ENCODE measurements at places on chromosomes 3 and 15.

DNA sequence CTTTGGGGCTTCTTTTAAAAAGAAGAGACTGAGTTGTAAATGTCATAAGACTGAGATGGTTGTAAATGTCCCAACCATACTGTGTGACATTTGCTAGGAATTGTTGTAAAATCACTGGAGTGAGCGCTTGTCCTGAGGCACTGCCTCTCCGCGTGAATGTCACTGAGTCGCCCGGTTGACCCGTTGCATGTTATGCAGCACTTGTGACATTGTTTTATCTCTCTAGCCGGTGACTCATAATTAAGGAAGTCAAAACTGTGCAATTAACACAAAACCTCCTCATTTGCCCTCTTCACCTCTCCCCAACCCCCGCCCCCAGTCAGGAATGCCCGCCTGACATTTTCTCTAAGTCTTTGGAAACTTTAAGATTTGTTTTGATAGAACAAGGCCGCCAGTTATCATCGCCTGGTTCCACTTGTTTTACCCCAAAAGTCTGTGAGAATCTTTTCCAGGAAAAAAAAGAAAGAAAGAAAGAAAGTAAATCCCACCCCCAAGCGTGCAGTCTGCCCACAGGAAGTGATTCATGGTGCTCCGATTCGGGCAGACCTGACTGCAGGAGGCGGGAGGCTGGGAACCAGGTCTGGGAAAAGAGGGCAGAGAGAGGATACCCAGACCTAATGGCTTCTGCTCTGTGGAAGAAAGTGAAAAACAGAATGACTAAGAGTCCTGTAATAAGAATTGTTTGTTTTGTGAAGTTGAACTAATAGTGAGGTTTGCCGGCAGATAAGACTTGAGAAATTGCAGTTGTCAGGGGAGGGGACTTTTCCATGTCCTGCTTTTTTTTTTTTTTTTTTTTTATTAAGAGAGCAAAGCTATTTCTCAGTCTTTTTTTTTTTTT is 84.8 kb downstream of the SMAD3 start:
- peak; percentile 89 for DNase-seq

GRCh38 chr15:33526532-33526931 is 215.8 kb downstream of the RYR3 start:
- no peak for DNase-seq

GRCh38 chr3:94179059-94179458 is 116.2 kb downstream of the NSUN3 start:
- DNase-seq, result no peak

GRCh38 chr15:78931439-78932257 is 13.2 kb downstream of the CTSH start:
- no peak for DNase-seq

- peak; percentile 66 for DNase-seq
Observed at GRCh38 chr3:134473868-134474546, 11.8 kb downstream of the ANAPC13 start.

- DNase-seq, result no peak
Observed at GRCh38 chr3:119258915-119259314, 18.2 kb upstream of the B4GALT4 start.

GRCh38 chr3:28294667-28295413 is 53.4 kb downstream of the CMC1 start:
- no peak for DNase-seq

- DNase-seq, result no peak
Observed at GRCh38 chr3:152039887-152040286, 166.4 kb downstream of the SUCNR1 start.

- no peak for DNase-seq
Observed at GRCh38 chr3:194176274-194176991, 40.5 kb downstream of the HES1 start.

GRCh38 chr3:121895121-121895520 is 920 bp downstream of the SLC15A2 start:
- DNase-seq, result no peak

DNA sequence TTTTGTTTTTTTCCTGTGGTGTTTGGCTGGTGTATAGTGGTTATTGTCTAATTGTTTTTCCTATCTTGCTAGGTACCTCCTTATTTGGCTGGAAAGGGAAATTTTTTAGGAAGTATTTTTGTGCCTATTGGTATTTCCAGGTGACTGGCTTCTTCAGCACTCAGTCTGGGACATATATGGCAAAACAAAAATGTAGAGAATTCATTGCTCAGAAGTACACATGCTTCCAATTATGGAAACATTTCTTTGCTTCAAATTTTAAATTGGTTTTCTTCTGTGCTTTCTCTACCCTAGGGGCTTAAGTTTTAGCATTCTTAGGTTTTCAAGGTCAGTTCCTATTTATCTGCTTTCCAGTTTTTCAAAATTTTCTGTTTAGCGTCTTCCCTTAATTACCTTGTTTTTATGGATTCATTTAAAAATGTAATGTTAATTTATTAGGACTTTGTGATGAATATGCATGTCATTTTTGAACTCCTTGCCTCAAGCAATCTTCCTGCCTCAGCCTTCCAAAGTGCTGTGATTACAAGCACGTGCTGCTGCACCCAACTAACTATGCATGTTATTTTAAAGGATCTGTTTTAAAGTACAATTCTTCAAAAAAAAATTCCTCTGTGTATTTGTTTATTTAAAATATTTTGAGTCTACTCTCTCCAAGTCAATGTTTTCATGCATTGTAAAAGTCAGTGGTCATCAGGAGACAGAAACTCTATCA is 231.9 kb upstream of the DPPA4 start:
- DNase-seq, result no peak

- DNase-seq, result no peak
Observed at GRCh38 chr15:101187820-101188636, 63.8 kb downstream of the CHSY1 start.

DNA sequence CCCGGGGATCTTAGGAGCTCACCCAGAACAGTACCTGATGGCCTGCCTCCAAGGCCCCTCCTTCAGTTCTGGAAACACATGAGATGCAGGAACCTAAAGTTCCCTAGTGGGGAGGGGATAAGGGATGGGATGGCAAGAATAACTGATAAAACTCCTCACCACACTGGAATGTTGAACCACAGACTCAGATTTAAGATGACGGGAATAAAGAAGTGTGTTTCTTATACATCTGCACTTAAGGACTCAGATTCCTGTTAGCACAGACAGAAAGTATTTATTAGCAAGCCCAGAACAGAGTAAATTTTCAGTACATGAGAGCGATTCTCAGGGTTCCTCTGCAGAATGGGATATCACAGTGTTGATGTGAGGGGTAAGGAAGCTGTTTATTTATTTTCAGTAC is 245.2 kb downstream of the TLE3 start:
- DNase-seq, result peak; percentile 75

DNA sequence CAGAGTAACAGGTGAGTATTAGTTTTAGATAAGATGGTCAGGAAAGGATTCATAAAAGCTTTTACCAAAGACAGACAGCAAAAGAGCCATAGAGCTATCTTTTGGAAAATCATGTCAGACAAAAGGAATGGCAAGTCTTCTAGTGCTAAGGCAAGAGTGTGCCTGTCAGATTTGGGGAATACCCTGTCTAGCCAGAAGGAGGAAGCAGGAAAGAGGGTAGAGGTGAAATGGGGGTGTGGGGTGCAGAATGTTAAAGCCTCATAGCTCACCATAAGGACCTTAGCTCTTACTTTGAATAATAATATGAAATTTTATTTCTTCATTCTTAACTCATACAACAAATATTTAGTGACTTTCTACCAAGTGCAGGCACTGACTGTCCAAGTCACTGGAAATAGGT is 512.1 kb upstream of the ROBO2 start:
- DNase-seq, result no peak

- no peak for DNase-seq
Observed at GRCh38 chr3:132659365-132660051, at the start of gene ACAD11. Gene ACAD11, minus strand, starts transcription at chr3:132659809. Its CDS starts 58 bp downstream, at chr3:132659751.

- DNase-seq, result no peak
Observed at GRCh38 chr3:14373753-14374376, 28.5 kb upstream of the SLC6A6 start.

- DNase-seq, result no peak
Observed at GRCh38 chr3:107523289-107523538, 452 bp downstream of the BBX start.

DNA sequence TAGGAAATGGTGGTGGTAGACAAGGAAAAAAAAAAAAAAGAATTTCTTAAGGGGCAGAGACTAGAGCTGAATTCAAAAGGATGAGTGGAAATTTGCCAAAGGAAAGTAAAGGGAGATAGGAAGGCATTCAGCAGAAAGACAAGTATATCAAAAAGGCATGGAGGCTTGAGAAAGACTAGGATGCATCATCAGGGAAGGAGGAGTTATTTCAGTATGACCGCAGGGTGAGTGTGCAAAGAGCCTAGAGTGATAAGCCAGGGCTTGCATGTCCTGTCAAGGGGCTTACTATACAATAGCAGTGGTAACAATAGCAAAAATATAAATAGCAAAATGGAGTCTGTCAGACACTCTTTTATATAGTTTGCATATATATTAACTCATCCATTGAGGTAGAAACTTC is 112.0 kb downstream of the FRMD4B start:
- DNase-seq, result no peak

DNA sequence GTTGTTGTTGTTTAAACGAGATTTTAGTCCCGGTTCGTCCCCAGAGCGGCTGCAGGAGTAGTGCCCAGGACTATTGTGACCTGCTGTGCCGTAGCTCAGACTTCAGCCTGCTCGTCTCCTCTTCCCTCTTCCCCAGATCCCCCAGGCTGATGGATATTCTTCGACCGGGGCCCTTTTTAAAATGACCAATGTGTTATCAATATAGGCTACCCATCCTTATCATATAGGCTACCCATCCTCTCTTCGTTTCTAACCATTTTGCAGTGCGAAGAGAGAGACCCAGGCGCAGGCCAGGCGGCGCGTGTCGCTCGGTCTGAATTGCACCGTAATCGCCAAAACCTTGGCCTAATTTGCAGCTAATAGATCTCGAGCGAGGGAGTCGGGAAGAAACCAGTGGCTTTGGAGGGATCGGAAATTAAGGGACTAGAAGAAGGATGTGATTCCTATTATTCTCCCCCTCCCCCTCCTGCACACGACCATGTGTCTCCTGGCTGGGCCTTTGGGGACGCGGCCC is 23.0 kb downstream of the NR2F2 start:
- no peak for DNase-seq

DNA sequence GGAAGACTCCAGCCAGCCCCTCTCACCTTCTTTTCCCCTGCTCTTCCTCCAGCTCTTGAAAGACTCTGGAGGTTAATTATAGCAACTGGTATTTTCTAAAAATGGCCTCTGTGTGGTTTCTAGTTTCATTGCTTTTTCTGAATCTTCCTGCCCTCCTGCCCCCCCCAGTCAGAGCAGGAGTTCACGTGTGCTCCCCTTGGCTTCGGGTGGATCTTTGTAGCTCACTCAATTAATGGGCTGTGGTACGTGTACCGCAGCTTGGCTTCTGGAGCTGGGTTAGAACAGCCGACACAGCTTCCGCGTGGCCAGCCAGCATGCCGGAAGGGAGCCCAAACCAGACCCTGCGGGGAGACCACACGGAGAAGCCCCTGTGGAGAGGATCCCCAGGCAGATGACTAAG is 31.5 kb downstream of the TM2D3 start:
- no peak for DNase-seq

Data from fibroblast of skin of left biceps (primary cell).